SW 1271 (cell line): ENCODE measurements at places on chromosomes 4 and X.

DNA sequence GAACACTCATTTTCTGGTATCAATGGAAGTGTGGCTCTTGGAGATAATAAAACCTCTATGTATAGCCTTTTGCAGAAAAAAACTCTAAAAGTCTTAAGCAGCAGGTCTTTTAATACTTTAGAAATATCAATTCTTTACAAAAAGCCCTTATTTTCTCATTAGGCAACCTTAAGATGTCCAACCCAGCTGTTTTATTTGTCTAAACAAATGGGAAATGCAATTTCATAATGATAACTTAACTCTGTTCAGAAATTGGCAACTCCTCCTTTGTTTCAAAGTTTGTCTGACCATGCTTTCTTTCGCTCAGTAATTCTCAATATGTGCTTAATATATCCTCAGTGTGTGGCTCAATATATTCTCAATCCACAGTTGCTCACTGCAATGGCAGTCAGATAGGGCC, 196.5 kb upstream of the VEGFC start:
- DNase-seq = no peak

GRCh38 chr4:156778606-156779005, 193.0 kb downstream of the PDGFC start:
- no peak for DNase-seq

DNA sequence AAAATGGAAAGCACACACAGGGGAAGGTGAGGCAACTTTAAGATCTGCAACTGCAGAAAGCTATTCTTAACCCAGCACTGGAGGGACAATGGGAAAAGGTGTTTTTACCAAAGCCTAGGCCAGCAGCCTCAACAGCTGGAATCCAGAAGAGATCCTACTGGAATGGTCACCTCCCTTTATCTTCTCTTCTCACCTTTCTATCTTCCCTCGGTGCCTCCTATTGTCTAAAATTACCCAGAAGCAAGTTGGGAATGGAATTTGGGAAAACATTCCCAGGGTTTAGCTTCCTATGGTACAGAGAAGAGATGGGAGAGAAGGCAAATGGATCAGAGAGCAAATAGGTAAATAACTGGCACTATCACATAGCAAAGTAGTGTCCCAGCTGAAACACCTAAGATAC, 73.1 kb downstream of the TIGD2 start:
- DNase-seq = no peak

- no peak for DNase-seq
These were observed 57.2 kb downstream of the USP38 start for GRCh38 chr4:143241892-143242291.

DNA sequence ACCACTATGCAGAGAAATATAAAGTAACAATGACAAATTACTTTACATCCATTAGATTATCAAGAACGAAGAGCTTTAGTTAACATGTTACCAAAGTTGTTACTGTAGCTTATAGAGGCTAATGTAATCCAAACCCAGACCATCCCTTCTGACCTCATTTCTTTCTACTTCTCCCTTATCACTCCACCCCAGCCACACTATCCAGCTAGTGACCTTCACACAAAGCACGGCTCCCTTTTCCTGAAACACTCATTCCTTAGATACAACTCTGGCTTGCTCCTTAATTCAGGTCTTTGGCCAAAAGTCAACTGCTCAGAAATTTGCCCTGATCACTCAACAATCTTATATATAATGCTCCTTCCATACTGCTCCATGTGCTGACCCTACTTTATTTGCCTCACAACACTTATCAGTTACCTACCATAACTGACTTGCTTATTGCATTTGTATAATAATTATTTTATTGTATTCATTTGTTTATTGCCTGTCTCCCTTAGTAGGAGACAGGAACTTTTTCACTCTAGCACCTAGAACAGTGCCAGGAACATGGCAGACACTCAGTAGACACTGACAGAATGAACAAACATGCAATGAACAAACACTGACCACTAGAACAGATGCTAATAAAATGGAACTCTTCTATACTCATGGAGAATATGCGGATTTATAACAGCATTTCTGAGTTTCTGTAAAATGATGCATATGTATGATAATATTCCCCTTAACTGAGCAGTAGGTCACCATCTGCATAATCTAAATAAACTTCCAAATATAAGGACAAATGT, 67.6 kb downstream of the EIF4E start:
- no peak for DNase-seq

DNA sequence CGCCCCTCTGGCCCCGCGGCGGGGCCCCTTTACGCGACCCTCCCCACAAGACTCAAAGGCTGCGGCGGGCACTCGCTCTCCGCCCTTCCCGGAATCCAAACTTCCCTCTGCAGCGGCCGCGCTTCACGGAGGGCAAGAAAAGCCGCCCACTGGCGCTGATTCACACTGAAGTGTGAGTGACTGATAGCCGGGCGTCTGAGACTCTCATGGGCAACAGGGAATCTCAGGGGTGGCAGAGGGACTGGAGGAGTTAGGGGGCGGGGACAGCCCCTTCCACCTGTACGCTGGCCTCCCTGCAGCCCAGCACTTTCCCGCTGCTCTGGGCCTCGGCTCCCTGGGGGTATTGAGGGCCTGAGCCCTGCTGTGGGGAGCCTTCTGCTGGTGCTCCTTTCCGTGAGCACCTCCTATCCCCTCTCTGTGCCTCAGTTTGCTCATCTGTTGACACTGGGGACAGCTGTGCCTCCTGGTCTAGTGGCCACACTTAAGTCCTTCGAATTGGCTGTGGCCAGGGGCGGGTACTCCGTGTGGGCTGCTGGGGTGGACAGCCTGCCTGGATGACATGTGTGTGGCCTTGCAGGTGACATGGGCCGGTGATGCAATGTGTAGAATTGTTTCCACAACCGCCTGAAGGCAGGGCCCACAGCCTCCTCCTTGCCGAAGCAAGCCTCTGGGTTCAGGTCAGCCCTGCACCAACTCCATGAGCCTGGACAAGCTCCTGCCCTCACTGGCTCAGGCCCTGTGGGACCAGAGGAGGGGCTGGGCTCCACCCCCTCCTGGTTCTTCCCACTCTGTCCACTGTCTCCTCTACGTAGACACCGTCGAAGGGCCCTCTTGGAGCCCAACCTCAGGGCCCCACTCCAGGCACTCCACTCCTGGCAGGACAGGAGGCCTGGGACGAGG, 951 bp downstream of the SH3BP2 start:
- no peak for DNase-seq

DNA sequence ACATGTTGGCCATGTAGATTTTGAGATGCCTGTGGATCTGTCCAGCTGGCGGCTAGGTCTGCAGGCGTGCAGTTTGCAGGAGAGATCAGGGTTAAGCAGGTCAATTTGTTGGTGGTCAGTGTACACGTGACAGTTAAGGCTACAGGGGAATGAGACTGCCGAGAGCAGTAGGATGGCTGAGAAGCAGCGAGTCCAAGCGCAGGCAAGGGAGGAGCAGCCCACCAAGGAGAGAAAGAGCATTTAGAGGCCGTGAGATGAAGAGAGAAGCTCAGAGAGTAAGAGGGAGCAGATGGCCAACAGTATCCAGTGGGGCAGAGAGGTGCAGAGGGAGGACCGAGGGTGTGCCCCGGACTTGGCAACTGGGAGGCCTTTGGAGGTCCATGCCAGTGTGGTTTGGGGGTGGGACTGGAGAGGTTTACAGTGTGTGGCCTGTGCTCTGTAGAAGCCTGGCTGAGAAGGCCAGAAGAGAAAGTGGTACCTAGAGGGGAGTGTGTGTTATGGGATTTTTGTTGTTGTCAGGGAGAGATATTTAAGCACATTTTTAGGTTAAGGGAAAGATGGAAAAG, 18.4 kb downstream of the SNX25 start:
- DNase-seq = no peak

GRCh38 chrX:11664211-11665167, 1.2 kb downstream of the ARHGAP6 start:
- no peak for DNase-seq

- DNase-seq = no peak
These were observed 21.1 kb downstream of the NOP14 start for GRCh38 chr4:2942037-2942531.

- no peak for DNase-seq
These were observed 48.2 kb downstream of the EVC2 start for GRCh38 chr4:5660185-5660584.

- no peak for DNase-seq
These were observed 79.2 kb upstream of the TET2 start for GRCh38 chr4:105067431-105067830.

DNA sequence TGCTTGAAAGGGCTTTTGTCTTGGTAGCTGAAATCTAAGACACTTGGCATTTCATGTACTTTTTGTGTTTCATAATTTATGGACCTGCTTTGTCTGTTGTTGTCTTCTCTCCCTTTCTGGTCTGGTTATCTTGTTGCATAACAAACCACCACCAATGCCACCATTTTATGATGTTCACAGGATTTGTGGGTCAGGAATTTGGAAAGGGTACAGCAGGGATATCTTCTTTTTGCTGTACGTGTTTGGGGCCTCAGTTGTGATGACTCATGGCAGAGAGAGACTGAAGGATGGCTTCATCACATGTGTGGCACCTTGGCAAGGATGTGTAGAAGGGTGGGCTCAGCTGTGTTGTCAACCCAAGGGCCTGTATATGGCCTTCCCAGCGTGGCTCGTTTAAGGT, 35.2 kb downstream of the KDM6A start:
- no peak for DNase-seq

- no peak for DNase-seq
These were observed 75.0 kb downstream of the EVC start for GRCh38 chr4:5785806-5786680.

DNA sequence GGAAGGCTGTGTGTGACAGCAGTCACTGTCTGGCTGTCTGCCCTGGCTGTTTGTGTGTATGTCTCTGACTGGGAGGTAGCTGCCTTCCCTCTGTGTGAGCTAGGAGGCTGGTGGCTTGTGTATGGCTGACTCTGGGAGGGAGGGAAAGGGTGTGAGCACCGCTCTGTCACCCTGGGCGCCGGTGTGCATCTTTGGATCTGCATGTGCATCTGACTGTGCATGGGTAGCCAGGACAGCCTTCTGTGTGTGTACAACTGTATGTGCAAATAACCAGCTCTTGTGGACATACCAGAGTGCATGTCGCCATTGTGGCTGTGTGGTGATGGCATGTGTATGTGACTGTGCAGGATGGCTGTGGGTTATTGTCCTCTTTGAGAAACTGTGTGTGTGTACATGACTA, 7.4 kb upstream of the ERAS start:
- no peak for DNase-seq

DNA sequence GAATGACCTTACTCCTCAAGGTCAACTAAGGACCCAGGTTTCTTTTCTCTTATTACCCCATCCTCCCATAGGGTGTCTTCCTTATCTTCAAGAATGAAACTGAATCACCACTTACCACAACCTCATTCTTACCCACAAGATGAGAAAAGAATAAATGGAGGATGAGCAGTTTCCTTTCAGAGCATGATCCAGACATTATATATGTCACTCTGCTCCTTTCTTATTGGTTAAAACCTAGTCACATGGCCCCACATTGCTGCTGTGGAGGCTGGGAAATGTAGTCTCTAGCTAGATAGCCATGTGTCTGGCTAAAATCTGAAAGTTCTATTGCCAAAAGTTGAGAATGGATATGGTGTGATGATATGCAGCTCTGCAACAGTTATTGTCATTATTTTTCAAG, 62.4 kb upstream of the RAI2 start:
- DNase-seq = no peak

- no peak for DNase-seq
These were observed 37.8 kb downstream of the RNF175 start for GRCh38 chr4:153722036-153722435.

- DNase-seq = no peak
These were observed 102.9 kb downstream of the TSPAN7 start for GRCh38 chrX:38664285-38664684.

DNA sequence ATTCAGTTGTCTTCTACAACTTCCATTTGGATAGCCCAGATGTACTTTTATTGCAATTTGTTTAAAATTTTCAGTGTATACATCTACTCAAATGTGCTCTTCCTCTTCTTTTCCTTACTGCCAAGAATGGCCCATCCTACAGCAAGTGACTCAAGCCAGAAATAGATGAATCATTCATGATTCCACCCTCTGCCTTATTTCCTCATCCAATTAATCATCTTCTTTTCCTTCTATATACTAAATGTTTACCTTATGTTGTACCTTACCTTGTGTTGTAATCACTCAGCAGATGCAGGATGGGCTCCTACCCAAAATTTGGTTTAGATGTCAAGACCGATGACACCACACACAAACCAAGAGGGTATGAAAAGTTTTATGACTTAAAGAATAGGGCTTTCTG, 437.8 kb downstream of the GRXCR1 start:
- peak; percentile 4 for DNase-seq

- no peak for DNase-seq
These were observed at the start of gene BEND4 for GRCh38 chr4:42152507-42153504. Gene BEND4, minus strand, starts transcription at chr4:42152655. Its CDS starts 512 bp downstream, at chr4:42152143.

GRCh38 chr4:113049421-113050370, at the start of gene ANK2:
Gene ANK2, plus strand, starts transcription at chr4:113049653. Its CDS starts 76 bp downstream, at chr4:113049729.
- DNase-seq = no peak

DNA sequence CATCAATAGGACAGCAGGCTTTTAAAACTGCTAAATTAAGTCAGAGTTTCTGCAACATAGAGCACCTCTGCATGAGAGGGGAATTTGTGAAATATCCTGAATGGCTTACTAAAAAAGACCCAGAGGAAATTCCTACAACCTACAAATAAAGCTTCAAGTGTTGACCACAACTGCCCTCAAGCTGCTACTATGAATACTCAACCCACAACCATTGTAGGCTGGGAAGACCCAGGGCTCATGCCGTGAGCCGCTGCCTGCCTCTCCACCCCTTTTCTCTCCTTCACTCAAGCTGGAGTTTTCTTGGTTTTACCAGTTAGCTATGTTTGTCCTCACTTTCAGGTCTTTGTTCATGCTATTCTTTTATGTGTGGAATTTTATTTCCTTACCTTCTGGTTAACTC, 151.6 kb downstream of the EMCN start:
- DNase-seq = no peak

GRCh38 chr4:48127682-48128404, 6.2 kb downstream of the TXK start:
- peak; percentile 85 for DNase-seq
